ENCODE measurements at places on chromosomes 2 and 18.

DNA sequence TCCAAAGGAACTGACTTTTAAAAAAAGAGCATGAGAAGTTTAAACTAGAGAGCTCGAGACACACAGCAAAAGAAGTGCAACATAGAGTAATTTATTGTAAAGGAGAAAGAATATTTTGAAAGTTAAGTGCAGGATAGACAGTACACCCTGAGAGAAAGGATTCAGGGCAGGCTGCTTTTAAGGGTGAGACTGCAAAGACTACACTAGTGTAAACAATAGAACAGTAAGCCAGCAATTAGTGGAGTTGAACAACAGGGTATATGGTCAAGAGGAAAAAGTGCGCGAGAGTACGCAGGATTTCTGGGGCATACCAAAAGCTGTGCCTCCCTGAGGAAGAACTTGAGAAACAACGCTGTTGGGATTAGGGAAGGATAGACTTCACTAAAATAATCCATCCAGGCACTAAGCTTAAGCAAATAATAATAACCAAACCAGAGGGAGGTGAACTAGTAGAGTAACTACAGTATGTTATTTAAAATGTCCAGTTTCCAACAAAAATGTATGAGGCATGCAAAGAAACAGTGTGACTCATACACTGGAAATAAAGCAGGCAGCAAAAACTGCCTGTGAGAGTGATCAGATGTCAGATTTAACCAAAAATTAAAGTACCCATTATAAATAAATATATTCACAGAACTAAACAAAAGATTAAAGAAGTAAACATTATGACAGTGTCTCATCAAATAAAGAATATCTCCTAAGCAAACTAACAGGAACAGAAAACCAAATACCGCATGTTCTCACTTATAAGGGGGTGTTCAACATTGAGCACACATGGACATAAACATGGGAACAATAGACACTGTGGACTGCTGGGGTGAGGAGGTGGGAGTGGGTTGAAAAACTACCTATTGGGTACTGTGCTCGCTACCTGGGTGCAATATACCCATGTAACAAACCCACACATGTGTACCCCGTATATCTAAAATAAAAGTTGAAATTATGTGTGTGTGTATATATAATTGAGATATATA, 40.5 kb upstream of the EMILIN2 start:
- no peak for DNase-seq

GRCh38 chr2:121360566-121361300, 75.7 kb upstream of the TFCP2L1 start:
- no peak for DNase-seq

DNA sequence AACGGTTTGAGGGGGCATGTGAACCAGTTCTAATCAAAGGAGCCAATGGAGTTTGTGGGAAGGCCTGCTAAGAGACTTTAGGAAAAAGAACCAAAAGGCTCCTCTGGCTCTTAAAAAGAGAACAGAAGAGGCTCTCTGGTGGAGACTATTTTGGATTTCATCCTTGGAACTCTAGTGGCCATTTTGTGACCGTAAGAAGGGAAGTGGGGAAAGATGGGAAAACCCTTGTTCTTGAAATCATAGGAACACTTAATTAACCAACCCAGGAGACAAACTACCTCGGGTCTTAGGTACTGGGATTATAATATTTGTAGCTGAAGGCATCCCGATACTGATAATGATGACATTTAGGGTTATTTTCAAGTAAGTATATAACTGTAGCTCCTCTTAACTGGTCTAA, 125.3 kb upstream of the SP3 start:
- no peak for DNase-seq

DNA sequence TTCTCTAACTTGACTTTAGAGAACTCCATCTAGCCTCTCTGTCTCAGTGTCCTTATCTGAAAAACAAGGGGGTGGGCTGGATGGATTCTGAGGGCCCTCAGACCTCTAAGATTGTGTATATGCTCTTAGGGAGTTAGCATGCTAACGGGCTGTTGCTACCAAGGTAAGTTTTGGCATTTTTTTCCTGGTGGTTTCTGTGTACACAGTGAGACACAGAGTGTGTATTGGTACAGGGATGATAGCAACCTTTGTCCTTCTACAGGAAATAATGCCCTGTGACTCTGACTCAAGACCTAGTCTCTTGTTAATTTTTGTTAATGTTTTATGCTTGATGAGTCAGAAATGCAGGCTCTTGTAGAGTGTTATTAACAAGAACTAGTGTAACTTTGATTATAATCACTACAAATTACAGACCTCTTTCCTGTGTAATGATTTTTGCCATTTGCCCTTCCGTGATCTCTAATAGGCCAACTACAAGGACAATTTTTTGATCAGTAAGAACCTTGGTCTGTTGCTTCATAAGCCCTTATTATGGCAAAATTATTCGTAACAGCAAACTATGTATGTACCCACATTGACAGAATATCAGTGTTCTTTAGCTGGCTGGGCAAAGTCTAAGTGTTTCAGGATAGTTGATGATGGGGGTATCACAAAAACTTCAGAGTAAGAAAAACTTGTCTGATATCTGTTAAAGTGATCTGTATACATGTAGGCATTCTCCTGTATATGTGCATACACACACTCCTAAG, 89.7 kb downstream of the SPTBN1 start:
- no peak for DNase-seq

GRCh38 chr2:197460649-197461048, 7.3 kb downstream of the COQ10B start:
- DNase-seq, result no peak

- no peak for DNase-seq
Measured at GRCh38 chr2:143685421-143686078, 556.3 kb downstream of the ARHGAP15 start.

- no peak for DNase-seq
Measured at GRCh38 chr2:42087857-42088195, 40.0 kb downstream of the PKDCC start.

GRCh38 chr2:5782103-5782502, 89.9 kb downstream of the SOX11 start:
- no peak for DNase-seq

- no peak for DNase-seq
Measured at GRCh38 chr2:164562666-164563065, 58.6 kb downstream of the GRB14 start.

DNA sequence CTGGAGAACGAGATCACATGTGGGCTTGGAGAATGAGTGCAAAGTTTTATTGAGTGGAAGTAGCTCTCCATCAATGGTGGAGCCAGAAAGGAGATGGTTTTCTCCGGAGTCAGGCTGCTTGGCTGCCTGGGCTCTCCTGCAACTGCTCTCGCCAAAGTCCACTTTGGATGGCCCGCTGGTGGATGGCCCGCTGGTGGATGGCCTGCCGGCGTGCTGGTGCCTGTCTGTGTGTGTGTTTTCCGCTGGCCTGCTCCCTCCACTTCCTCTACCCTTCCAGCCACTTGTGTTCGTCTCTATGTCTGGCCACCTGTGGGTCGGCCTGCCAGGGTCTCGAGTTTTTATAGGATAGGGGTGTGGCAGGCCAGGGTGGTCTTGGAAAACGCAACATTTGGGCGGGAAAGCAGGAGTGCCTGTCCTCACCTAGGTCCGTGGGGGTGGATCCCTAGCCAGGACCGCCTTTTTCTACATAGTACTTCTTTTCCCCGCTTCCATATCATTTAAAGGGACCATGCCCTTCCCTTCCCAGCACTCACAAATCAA, 1292.1 kb upstream of the PIK3C3 start:
- DNase-seq, result no peak

GRCh38 chr2:140586379-140586778, 1544.4 kb downstream of the LRP1B start:
- DNase-seq, result no peak

DNA sequence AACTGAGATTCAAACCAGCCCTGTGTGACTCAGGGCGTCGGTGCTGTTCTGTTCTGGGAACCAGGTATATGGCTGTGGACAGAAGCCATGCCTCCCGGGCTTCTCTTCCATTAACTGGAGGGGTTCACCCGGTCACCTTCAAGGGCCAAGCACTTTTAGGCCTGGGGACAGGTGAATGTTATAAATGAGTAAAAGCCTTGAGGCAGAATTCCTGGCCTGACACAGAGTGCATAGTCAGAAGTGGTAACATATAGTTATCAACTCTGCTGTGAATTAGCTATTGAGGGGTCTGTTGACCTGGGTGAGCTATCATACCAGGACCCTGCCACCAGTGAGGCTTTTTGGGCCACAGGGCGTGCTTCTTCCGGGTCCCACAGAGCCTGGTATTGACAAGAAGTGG, 2.7 kb downstream of the FHOD3 start:
- no peak for DNase-seq

GRCh38 chr2:200259577-200259957, 46.9 kb upstream of the SPATS2L start:
- DNase-seq, result no peak

GRCh38 chr2:185035906-185036305, 437.6 kb downstream of the ZNF804A start:
- no peak for DNase-seq

DNA sequence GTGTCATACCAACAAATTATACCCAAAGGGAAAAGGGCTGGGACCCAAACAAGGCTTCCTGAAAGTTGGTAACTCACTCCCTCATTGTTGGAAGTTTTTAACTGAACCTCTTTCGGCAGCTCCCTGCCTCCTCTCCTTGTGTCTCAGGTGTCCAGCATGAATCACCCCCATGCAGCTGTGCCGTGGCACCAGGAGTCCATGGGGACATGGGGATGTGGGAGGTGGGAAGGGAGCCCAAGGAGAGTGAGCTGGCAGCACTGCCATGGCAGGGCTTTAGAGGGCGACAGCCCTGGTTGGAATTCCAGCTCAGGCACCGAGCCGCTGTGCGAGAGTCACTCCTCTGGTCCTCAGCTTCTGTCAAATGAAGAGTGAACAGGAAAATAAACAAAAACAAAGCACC, 12.5 kb upstream of the GYPC start:
- DNase-seq, result no peak

DNA sequence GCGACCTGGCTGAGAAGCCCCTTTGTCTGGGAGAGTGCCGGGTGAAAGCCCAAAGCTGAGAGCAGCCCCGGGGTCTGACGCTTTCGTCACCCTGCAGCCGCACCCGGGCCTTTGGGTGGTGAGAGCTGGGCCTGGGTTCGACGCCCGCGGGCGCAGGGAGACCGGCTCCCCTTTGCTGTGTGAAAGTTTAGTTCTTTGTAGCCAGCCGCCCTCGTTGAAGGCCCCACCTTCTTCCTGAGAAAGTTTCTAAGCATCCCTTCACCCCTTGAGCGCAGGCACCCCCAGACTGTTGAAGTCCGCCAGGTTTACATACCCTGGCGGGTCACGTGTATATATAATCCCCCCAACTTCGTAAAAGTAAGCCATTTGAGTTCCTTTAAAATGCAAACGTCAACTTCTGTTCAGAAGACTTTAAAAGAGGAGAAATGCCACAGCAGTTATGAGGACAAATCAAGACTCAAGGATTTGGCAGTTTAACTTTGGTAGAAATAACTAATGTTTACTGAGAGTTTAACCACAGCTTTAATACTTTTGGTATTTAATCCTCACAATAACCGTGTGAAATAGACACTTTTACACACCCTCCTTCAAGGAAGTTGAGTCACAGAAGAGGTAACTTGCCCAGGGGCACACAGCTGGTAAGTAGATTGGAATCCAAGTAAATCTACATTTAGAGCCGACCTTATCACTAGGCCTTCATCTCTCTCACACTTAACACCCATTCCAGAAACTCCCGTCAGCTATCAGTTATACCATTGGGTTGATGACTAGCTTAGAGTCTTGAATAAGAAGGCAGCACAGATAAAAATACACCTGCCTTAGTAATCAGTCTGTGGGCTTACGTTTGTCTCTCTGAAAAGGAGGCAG, 1.1 kb upstream of the MBOAT2 start:
- no peak for DNase-seq

- DNase-seq, result no peak
Measured at GRCh38 chr2:56021579-56021978, 98.0 kb upstream of the EFEMP1 start.

GRCh38 chr2:171420728-171421563, 12.8 kb downstream of the METTL8 start:
- DNase-seq, result no peak

GRCh38 chr2:203330434-203330833, 2.2 kb downstream of the ABI2 start:
- DNase-seq, result no peak

GRCh38 chr2:120549841-120550240, 185.8 kb upstream of the GLI2 start:
- no peak for DNase-seq

DNA sequence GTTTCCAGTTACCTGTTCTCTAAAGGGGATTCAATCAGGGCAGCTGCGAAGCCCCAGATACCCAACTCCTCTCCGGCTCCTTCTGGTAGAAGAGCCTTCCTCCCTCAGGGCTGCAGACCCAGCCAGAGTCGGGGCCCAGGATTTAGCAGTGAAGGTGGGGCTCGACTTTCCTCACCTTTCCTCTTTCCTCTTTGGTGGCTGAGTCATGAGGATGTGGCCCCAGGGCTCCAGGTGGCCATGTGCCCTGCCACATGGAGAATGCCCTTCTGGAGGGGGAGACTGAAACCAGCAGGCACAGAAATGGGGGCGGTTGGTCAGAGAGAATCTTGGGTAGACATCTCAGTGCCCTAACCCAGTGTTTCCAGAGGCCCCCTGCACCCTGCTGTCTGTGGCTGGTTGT, 402.6 kb downstream of the NBAS start:
- no peak for DNase-seq

DNA sequence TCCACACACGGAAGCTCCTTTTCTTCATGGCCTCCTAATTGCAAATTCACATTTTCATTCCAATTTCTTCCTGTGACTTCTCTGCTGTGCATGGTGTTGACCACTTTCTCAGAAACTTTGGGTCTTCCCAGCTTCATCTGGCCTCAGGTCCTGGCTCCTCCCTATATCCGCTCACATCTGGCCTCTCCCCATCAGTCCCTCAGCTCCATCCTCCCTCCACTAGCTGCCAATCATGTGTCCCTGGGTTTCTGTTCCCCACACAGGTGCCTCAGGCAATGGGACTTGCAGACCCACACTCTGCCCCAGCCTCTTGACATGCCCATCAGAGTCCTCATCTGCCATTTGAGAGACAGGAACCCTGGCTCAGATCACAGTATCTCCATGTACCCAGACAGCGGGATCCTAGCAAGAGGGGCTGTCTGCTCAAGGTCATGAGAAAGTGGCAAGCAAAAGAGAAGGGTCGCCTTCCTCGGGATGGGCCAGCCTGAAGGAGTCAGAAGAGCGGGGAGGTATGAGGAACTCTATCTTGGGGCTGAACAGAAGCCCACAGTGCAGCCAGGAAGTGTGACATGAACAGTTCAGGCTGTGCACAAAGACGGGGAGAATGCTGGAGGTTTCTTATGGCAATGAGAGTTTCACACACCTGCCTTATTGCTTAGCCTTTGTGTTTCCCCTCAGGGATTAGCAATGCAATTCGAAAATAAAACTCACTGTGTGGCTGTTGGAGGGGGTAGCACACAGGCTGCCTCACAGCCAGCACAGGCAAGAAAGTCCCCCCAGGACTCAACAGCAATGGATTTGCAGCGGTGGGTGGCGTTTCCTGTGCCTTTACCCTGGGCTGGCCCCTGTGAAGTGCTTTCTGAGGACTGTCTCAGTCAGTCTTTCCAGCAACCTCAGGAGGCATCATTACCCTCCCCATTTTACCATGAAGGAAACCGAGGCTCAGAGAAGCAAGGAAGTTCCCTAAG, 69.5 kb downstream of the COPS8 start:
- DNase-seq, result no peak

GRCh38 chr2:108855194-108855593, 68.6 kb downstream of the CCDC138 start:
- no peak for DNase-seq
